ENCODE measurements at places on chromosomes 3 and 15.

DNA sequence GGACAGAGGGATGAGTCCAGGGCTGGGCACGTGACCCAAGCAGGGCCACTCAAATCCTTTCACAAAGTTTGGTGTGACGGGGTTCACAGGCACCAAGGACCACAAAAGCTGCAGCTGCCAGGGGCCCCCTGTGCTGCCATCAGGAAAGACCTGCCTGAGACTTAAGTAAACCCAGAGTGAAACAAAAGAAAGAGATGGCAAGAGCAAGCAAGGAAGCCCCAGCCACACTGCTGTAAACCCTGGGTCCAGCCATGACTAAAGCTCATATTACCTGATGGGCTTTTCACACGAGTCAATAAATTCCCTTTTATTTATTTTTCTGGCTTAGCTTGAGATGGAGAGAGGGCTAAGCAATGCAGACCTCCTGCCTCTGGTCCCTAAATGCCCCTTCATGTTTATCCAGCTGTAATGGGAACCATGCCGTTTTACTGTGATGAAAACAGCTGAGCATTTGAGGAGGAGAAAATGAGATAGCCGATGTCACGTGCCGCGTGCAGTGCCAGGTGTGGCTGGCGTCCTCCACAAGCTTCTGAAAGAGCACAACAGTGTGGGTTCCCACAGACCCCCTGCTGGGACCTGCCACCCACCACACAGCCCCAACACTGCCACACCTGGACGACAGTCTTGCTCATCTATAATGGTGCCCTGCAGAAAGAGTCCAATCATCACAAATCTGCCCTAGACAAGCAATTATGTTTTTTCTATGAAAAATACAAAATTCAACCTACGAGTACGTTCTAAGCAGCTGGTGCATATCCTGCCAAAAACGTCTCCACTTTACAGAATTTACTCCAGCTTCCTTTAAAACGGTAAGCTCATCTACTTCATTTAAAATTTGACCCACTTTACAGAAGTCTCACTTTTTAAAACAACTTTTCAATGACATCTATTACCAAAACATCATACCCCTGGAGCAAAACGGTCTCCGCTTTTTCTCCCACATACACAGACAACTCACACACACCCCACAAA is 34.2 kb downstream of the ADAMTS17 start:
- no peak for DNase-seq

DNA sequence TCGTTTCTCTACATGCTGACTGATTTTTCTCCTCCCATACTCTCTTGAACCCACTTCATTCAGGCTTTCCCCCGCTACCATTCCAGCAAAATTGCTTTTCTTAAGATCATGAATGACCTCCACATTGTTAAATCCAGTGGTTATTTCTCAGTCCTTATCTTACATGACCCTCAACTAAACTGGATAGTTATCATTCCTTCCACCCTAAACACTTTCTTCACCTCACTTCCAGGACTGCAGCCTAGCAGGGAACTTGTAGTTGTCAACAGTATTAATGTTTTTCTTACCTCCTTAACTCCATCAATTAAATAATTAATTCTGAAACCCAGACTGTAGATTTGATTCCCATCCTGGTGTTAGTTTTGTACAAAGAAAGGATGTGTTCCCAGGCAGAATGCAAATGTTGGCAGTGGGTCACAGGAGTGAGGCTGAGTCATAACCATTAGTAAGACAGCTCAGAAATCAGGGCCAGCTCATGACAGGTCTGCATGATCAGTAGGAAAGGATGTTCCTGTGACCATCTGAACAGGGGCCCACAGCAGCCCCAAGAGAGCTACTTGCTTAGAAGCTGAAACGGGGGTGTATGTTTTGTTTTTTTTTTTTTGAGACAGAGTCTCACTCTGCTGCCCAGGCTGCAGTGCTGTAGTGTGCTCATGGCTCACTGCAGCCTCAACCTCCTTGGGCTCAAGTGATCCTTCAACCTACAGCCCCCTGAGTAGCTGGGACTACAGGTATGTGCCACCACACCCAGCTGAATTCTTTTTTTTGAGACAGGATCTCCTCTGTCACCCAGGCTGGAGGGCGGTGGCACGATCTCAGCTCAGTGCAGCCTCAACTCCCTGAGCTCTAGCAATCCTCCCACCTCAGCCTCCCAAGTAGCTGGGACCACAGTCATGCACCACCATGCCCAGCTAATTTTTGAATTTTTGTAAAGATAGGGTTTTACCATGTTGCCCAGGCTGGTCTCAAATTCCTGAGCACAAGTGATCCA is 9.1 kb downstream of the BCL2L10 start:
- DNase-seq = peak; percentile 19

GRCh38 chr3:138347960-138348753 is at the start of gene MRAS:
TSS of gene MRAS (plus strand) at chr3:138348579. CDS start at chr3:138372884, 24,305 bp downstream.
- peak; percentile 51 for DNase-seq

- no peak for DNase-seq
Observed at GRCh38 chr15:79197285-79197684, 85.2 kb upstream of the ANKRD34C start.

- no peak for DNase-seq
Observed at GRCh38 chr15:63940966-63941620, 105.2 kb downstream of the DAPK2 start.

DNA sequence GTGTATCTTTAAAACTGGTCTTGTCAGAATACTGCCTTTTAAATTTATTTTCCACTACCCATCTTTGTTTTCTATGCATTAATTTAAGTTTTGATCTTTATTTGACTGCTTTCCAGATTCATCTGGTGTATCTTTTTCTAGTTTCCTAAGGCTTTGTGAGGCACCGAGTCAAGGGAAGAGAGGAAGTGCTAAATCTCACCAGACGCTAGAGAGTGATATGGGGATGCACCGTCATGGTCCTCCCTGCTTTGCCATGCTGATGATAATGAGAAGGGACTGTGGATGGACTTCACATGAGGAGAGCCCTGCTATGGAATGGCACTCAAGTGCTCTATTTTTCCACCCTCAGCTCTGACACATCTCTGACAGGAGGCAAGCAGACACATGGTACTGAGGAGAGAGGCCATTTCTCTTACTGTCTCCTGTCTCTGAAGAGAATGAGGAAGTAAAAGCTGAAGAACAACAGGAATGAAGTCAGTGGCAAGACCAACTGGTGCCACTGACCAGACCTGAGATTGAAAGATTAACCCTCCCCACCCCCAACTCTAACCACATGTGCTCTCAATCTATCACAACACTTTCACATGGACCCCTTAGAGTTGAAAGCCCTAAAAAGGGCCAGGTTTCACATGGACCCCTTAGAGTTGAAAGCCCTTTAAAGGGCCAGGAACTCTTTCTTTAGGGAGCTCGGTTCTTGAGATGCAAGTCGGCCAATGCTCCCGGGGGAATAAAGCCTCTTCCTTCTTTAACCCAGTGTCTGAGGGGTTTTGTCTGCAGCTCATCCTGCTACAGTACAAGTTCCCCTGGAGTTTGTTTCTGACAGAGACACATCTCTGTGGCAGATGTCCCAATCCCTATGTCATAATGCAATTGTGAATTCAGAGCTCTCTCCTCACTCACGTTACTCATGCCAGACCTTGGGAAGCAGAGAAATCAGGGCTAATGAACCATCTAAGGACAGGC is at the start of gene IQCF2:
Gene IQCF2, plus strand, starts transcription at position 913 of the 963 bp plus-strand sequence. CDS start 52 bp downstream, outside the sequence.
- no peak for DNase-seq

DNA sequence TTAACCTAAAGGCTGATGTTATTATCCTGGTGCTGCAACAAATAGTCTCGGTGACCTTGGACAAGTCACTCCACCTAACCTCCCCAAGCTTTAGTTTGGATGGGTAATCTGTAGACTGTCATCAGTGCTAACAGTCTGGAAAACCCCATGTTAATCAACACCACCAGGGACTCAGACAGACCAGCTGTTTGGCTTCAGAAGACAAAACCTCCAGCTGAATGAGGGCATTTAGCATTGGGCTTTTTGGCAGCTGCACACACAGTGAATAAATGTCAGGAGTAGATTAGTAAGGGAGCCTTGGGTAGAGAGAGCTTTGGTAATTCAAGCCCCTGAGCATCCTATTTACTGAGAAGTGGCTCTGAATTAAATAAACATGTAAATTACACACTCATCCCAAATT is 24.9 kb upstream of the C3orf80 start:
- DNase-seq = no peak

DNA sequence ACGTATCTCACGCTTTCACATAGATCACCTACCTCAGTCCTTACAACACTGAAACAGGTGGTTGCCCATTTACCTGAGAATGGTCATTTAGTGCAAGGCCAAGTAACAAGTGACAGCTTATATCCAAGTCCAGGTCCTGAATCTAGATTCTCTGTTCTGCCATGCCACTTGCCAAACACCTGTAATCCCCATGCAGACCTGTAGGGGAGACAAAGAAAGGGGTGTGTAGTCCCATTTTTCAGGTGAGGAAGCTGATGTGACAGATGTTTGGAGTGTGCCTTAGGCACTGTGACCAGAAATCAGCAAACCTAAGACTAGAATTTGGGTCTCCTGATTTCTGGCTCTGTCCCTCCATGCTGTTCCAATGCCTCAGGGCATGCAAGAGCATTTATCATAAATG is 12.7 kb downstream of the ZNF35 start:
- no peak for DNase-seq

DNA sequence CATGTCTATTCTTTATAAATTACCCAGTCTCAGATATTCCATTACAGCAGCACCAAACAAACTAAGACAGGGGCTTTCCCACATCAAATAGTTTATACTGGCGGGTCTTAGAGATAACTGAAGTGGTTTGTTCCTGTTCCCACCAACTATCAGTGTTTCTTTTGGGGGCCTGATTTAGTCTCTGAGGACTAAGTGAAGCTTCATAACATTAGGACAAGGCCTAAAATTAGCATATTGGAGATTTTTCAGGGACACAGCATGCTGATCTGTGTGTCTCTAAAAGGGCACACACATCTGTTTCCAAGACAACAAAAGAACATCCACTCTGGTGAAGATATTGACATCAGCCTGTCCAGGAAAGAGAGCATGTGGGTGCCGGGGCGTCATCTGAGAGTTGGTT is 72.6 kb upstream of the SEMA6D start:
- DNase-seq = no peak

DNA sequence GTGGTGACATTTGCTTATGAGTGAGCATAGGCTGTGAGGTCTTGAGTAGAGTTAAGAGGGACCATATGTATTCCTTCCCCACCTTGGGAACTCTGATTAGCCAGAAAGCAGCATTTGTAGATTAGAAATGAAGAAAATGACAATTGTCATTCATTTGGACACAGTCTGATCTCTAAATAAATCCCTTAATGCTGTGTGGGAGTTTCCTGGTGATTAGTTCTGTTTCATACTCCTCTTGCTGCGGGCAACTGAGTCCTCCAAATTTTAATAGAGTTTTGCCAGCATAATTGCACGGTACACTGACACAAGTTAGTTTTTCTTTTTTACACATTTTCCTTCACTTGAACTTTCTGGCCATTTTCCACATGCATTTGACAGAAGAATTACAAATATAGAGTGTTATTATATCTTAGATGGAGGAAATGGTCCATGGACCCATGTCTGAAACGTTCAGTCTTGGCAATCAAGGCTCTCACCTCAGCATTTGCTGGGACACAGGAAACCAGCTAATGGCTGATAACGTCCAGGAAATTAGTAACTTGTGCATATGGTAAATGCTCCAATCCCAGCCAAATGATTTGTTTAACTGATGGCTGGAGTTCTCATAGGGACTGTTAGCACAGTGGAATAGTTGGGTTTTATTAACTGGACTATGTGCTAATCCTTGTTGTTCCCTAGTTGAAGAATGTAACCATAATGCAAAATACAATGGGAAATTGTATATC is 321.2 kb downstream of the RBMS3 start:
- DNase-seq = no peak

DNA sequence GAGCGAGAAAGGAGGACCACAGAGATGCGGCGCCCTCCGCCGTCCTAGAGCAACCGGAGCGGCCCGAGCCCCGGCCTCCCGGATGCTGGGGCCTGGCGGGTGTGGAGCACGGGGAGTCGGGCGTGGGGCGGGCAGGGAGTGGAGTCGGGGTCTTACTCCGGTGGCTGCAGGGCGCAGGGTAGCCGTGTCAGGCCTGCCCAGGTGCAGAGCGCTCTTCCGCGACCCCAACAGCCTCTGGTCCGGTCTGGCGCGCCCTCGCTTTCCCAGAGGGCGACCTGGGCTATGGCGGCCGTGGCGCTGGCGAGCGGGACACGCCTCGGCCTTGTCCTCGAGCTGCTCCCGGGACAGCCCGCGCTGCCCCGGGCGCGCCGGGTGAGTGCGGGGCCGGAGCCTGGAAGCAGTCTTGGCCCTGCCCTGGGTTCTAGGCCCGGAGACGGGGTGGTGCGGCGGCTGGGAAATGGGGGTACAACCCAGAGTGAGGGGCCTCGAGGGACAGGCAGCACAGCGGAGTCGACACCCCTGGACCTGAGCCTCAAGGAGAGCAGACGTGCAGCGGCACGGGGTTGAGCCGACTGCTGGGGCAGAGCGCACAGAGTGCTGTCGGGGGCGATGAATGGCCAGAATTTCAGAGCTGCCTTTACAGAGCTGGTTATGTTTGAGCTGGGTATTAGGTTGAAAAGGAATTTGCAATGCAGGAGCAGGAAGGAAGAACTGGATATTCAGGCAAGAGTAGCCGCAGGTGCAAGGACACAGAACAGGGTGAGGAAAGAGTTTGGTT is at the start of gene ZNF662:
Gene ZNF662, plus strand, starts transcription at position 73 of the 778 bp plus-strand sequence. CDS start 1,973 bp downstream, outside the sequence.
- peak; percentile 51 for DNase-seq

GRCh38 chr3:158434412-158435038 is 136.5 kb upstream of the MLF1 start:
- peak; percentile 40 for DNase-seq

DNA sequence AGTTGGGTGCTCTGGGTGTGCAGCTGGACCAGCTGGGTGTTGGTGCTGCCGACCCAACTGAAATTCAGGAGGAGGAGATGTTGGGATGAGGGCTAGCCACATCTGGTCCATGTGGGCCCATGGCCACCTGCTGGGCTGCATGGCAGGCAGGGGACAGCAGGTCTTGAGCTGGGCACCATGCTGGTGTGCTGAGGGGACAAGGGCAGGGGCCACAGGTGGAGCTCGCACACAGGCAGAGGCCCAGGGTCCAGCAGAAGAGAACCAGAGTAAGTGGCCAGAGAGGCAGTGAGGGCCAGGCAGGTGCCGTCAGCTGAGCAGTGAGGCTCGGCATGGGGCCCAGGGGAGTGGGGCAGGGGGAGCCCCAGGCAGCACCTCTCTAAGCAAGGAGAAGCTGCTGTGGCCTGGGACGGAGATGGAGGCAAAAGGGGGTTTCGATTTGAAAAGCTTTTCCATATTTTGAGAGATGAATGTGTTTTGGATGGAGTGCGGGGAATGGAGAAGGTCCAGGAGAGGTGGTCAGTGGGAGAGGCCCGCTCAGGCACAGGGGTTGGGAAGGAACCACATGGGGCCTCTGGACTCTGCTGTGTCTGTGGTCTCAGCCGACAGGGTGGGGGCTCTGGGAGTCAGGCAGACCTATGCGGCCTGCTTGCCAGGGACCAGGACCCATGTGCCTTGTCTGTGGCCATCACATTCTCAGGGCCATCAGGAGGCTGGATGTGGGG is 30.5 kb upstream of the PLXNA1 start:
- DNase-seq = no peak

All from stimulated activated CD4-positive, alpha-beta T cell treated with anti-CD3 and anti-CD28 coated beads, Interleukin-15, amount 100 ng/mL, for 24 hours (primary cell).